CD4-positive, alpha-beta T cell (primary cell): ENCODE measurements at places on chromosomes 11 and 22.

GRCh38 chr22:45224988-45225731 lies 15.5 kb downstream of the KIAA0930 start:
- H3K4me1 ChIP-seq = peaks cover 21% of the 10 kb centered on the region
- H3K27me3 ChIP-seq = no peaks in the 10 kb centered on the region
- DNase-seq = no peak

GRCh38 chr22:37176464-37177061 lies 11.5 kb downstream of the C1QTNF6 start:
- no peak overlapping the region for H3K27ac ChIP-seq
- H3K27me3 ChIP-seq = no peaks in the 10 kb centered on the region
- H3K4me1 ChIP-seq = peaks cover 25% of the 10 kb centered on the region
- no peak overlapping the region for H3K4me3 ChIP-seq
- DNase-seq = no peak
- H3K36me3 ChIP-seq = no peaks in the 10 kb centered on the region

- H3K27me3 ChIP-seq = no peaks in the 10 kb centered on the region
- peaks cover 4% of the 10 kb centered on the region for H3K4me1 ChIP-seq
- H3K36me3 ChIP-seq = peaks cover 31% of the 10 kb centered on the region
- DNase-seq = no peak
These were observed 5.8 kb downstream of the RNF214 start for GRCh38 chr11:117238221-117238620.

GRCh38 chr22:24822471-24822870 lies 16.5 kb downstream of the SGSM1 start:
- no peaks in the 10 kb centered on the region for H3K36me3 ChIP-seq
- H3K4me3 ChIP-seq = no peak overlapping the region
- no peaks in the 10 kb centered on the region for H3K27me3 ChIP-seq
- no peaks in the 10 kb centered on the region for H3K4me1 ChIP-seq
- no peak for DNase-seq
- H3K27ac ChIP-seq = no peak overlapping the region

DNA sequence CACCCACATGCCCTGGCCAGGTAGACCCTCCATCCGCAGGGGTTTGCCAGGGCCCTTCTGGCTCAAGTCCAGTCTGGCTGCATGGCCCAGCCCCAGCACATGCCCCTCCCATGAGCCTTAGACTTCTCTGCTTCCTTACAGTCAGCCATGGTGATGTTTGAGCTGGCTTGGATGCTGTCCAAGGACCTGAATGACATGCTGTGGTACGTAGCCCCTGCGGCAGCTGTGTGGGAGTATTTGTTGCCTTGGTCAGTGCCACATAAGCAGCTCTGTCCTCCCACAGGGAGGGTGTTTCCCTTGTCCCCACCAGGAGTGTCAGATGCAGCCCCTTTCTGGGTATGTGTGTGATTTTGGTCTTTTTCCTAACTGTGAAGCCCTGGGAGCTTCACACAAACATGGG lies 17.5 kb downstream of the CDC45 start:
- H3K27ac ChIP-seq = no peak overlapping the region
- no peak for DNase-seq
- H3K36me3 ChIP-seq = no peaks in the 10 kb centered on the region
- H3K4me1 ChIP-seq = no peaks in the 10 kb centered on the region

DNA sequence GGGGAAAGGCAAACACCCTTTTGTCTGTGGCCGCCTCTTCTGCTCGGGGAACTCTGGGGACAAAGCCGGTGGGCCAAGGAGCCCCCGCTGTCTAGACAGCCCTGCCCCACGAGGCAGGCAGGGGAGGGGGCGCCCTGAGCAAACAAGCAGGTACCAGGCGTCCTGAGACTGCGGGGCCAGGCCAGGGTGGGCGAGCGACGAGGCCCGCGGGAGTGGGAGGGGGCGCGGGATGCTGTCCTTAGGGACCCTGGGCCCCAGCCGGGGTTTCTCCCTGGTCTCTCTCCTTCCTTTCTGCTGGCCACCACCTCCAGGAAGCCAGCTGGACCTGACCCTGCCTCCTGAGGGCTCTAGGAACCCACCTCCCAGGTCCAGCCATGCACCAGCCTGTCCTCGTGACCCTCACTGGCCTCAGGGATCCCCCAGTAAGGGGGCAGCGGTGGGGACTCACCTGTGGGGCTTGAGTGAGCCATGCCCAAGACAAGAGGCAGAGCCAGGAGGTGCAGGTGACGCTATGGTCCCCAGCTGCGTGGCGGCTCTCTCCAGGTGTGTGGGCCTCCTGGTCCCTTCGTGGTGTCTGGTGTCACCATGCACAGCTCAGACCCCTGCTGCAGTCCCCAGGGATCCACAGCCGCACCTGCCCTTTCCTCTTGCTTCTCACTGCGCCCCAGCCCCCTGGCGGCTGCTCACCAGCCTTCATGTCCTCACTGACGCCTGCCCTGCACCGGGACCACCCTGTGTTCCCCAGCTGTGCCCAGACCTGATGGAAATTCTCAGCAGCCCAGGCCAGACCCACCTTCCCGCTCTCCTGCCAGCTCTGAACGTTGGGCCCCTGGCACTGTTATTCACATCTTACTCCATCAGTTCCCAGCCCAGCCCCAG lies 26.5 kb upstream of the MUC5AC start:
- H3K4me1 ChIP-seq = no peaks in the 10 kb centered on the region
- no peak overlapping the region for H3K27ac ChIP-seq
- no peak for DNase-seq
- no peak overlapping the region for H3K4me3 ChIP-seq
- H3K36me3 ChIP-seq = no peaks in the 10 kb centered on the region
- peaks cover 2% of the 10 kb centered on the region for H3K27me3 ChIP-seq
